Kidney (tissue), 22 donors: ENCODE measurements at places on chromosomes 7 and 10. TPM values are rescaled to one million over a fixed set of nuclear protein-coding genes. Genes with fewer than 3 reads are reported as not detected.

Gene LMOD2
- not detected for polyA plus RNA-seq

Gene EXOC4
- polyA plus RNA-seq, result 22.8 TPM

Gene EPC1
- polyA plus RNA-seq, result 12.3 TPM

Gene C7orf33
- polyA plus RNA-seq, result not detected

Gene CPXM2
- polyA plus RNA-seq, result 18.5 TPM

Gene SEM1
- polyA plus RNA-seq, result 252 TPM

Gene TTYH3
- 22.5 TPM for polyA plus RNA-seq

Gene GSAP
- polyA plus RNA-seq, result 11.7 TPM

Gene PRKAG2
- 40.9 TPM for polyA plus RNA-seq

Gene PIK3CG
- polyA plus RNA-seq, result 0.15 TPM

Gene SCD
- 10.7 TPM for polyA plus RNA-seq

Gene SPOCK2
- 103 TPM for polyA plus RNA-seq

Gene PPP2R2D
- polyA plus RNA-seq, result 34.8 TPM

Gene H2BK1
- polyA plus RNA-seq, result not detected

Gene ITIH2
- polyA plus RNA-seq, result 1.2 TPM

Gene GIMAP1
- polyA plus RNA-seq, result 6.4 TPM

Gene JMJD1C
- 18.9 TPM for polyA plus RNA-seq

Gene TWIST1
- 1.7 TPM for polyA plus RNA-seq

Gene RASA4B
- polyA plus RNA-seq, result 24.0 TPM

Gene RBP4
- polyA plus RNA-seq, result 24.3 TPM

Gene VDAC2
- 211 TPM for polyA plus RNA-seq

Gene ZNF853
- 3.4 TPM for polyA plus RNA-seq

Gene FAS
- 6.5 TPM for polyA plus RNA-seq

Gene PTF1A
- not detected for polyA plus RNA-seq

Gene SLC39A12
- polyA plus RNA-seq, result not detected

Gene CRHR2
- not detected for polyA plus RNA-seq

Gene MKX
- polyA plus RNA-seq, result not detected

Gene GIMAP8
- 10.2 TPM for polyA plus RNA-seq

Gene CTNNA3
- polyA plus RNA-seq, result 0.45 TPM

Gene SPDYE1
- polyA plus RNA-seq, result not detected

Gene SFXN4
- polyA plus RNA-seq, result 59.7 TPM

Gene HHEX
- polyA plus RNA-seq, result 3.1 TPM

Gene RHEB
- polyA plus RNA-seq, result 123 TPM

Gene IFIT3
- 14.7 TPM for polyA plus RNA-seq

Gene CPEB3
- 2.3 TPM for polyA plus RNA-seq

Gene HMX2
- polyA plus RNA-seq, result 4.0 TPM

Gene LRRD1
- not detected for polyA plus RNA-seq

Gene PRSS2
- polyA plus RNA-seq, result not detected

Gene STEAP2
- 8.9 TPM for polyA plus RNA-seq

Gene PLPP4
- 11.2 TPM for polyA plus RNA-seq

Gene CALU
- 32.9 TPM for polyA plus RNA-seq
